ENCODE measurements at places on chromosomes 5 and 9. TPM values are rescaled to one million over a fixed set of nuclear protein-coding genes. Genes with fewer than 3 reads are reported as not detected.

DNA sequence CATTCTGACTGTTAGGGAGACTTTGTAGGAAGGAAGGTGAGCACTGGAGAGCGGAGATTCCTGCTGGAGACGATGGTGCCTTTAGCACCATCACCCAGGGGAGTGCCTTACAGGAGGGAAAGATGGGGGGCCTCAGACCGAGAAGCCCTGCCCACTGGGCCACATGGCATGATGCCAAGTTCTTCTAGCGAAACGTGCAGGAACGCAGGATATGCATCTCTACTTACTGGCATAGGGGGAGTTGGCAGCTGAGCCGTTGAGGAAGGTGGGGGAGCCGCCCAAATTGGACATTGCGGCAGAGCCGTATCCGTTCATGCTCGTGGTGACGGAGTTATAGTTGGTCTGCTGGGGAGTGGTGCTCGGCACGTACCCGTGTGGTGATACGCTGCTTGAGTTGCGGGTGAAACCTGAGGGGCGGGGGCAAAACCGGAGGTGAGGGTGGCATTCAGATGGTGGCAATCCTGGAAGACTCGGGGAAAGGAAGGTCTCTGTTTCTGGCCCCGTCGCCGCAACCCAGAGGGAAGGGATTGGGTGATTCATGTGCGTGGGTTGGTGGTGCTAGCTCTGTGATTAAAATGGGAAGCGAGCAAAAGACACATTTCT is 387.7 kb downstream of the EBF1 start:
- no peaks in the 10 kb centered on the region for H3K36me3 ChIP-seq
- no peak overlapping the region for H3K4me3 ChIP-seq
- no peak overlapping the region for H3K27ac ChIP-seq
- DNase-seq: no peak

DNA sequence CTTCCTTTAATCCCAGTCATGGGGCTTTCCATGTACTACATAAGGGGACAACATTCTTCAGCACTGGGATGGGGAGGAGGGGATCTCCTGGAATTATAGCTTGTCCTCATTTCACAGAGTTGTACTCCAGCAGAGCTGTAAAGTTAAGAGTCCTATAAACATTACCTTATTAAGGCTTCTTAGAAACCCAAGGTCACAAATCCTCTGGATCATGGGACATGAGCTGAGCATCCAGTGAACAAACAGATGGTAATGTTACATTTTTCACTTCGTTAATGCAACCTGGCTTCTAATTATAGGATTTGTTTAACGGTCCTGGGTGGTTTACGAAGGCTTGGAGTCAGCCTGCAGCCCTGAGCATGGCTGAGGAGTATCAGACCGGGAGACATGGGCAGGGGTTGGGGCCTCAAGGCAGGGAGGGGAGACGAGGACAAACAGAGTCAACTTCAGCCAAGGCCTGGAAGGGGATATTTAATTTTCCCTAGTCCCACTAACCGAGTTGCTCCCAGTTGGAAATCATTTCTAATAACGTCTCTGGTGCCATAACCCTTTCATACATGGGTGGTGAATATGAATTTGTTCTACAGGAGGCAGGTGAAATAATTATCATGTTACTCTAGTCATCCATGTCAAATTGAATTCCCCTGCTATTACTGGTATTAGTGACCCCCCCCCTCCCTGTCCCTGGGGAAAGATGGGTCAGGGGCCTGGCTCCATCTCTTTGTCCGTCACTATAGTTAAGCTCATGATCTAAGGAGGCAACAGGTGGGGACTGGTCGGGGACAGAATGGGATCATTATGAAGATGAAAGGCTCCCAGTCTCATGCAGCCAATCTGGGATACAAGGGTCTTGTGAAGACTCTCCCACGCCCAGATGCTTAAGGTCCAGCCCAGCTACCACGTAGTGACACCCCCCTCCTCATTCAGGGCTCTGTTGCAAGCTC is 10.7 kb upstream of the IL17B start:
- no peaks in the 10 kb centered on the region for H3K4me1 ChIP-seq
- H3K27me3 ChIP-seq: no peaks in the 10 kb centered on the region
- no peak overlapping the region for H3K4me3 ChIP-seq
- no peak overlapping the region for H3K27ac ChIP-seq
- H3K36me3 ChIP-seq: no peaks in the 10 kb centered on the region

- no peak for DNase-seq
- H3K27ac ChIP-seq: no peak overlapping the region
- H3K27me3 ChIP-seq: no peaks in the 10 kb centered on the region
- H3K4me1 ChIP-seq: peaks cover 9% of the 10 kb centered on the region
Observed at GRCh38 chr9:69470186-69470977, 145.4 kb downstream of the ENTREP1 start.

Gene HAVCR1
- total RNA-seq: 10.9 TPM

- no peak overlapping the region for H3K27ac ChIP-seq
- H3K4me1 ChIP-seq: no peaks in the 10 kb centered on the region
- H3K36me3 ChIP-seq: no peaks in the 10 kb centered on the region
- H3K27me3 ChIP-seq: peaks cover 3% of the 10 kb centered on the region
- no peak for DNase-seq
Observed at GRCh38 chr9:21477466-21477865, 4.6 kb downstream of the IFNE start.

DNA sequence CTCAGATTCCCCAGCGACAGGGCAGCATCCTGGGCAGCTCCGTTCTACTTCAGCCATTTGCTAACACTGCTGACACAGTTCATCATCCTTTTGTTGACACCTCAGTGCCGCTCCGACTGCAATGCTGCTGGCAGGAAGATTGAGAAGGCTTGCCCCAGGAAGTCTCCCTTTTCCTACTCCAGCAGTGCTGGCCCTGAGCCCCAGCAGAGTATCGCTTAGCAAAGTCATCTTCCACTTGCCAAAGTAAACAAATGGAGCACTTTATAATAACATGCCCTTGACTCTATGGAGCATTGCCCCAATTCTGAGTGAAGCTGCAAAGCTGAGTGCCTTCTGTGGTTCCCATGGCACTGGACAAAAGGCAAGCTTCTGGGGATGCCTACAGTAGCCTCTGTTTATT is 32.2 kb downstream of the PRLR start:
- H3K4me1 ChIP-seq: peaks cover 16% of the 10 kb centered on the region
- no peak overlapping the region for H3K27ac ChIP-seq
- H3K4me3 ChIP-seq: no peak overlapping the region
- DNase-seq: no peak

Gene TMEM174
- total RNA-seq: not detected

DNA sequence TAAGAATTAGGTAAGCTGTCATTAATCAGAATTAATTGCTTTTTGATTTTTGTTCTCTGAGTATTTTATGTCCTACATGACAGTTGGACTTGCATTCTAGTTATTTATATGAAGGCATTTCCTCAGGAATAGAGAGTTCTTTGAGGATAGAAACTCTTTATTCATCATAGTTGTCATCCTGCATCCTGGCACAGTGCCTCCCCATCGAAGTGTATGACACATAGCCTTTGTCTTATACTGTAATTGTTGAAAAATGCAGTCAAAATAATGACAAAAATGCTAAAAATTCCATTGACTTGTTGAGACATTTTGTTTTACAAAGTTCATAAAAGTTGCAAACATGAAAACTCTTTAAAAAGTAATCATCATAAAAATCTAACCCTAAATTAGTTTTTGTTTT is 36.5 kb downstream of the CFAP95 start:
- no peak overlapping the region for H3K4me3 ChIP-seq
- H3K27me3 ChIP-seq: no peaks in the 10 kb centered on the region
- no peaks in the 10 kb centered on the region for H3K36me3 ChIP-seq
- no peak for DNase-seq

Measured in natural killer cell (primary cell).